ENCODE measurements at places on chromosomes 2 and 18.

DNA sequence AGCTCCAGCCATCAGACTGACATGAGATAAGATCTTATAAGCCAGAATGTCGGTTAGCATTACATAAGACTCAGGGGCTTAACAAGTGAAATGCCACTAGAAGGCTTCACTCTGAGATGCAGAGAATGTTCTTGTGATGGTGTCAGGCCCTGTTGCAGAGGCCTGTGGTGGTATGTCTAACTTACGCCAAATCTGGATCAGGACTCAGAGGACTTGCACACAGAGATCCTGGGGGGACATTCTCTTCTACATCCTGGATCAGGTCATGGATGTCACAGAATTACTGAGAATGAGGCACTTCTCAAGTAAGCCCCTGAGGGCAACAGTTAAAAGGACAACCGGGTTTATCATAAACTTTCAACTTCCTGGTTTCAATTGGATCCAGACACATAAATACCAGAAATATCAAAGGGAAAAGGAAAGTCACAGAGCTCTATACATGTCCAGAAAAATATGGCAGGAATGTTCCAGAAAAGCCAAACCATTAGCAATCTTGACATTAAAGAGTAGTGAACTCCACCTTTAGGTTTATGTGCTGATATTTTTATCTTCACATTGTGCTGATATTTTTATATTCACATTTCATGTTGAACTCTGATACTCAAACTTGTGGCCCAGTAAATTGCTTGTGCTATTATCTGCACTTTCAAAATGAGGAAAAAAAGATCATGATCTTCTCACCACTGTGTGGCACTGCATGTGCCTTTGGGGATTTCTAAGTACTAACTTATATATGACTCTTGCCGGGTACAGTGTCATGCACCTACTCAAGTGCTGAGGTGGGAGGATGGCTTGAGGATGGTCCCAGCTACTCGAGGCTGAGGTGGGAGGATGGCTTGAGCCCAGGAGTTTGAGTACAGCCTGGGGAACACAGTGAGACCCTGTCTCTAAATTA is 137.5 kb upstream of the RNF152 start:
- no peak for DNase-seq

GRCh38 chr2:63643486-63643885 is 54.7 kb downstream of the MDH1 start:
- DNase-seq: no peak

DNA sequence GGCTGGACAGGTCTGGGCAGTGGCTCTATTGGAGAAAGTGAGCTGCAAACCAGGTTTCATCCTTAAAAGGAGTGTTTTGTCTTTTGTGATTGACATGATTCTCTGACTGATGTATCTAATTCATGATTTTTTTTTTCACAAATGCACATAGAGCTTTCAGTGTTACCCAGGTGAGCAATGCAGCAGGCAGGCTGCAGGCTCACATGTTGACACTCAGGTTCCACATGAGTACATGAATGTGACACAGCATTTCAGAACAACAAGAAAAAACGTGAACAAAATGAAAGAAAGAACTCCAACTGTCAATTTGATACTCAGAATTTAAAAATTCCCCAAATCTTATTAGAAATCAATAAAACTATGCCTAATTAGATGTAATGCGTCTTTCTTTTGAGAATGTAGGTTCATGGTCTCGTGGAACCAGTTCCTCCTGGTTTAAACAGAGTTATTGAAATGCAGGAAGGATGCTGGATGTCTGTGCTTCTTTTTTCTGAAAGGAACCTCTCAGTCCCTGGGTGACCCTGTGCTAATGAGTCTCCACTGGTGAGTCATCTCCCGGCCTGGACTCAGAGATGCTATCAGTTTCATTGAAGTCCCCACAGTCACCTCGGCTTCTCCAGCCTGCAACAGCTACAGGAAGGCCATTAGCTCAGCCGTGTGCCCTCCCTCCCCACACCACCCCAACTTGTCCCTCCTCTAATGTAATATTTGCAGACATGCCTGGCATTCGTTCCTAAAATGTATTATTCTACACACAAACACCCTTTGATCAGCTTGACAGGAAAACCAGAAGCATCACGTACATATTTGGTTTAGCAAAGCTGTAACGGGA is 430.4 kb downstream of the LPIN1 start:
- no peak for DNase-seq

- no peak for DNase-seq
Observed at GRCh38 chr2:234250926-234251325, 200.4 kb downstream of the SPP2 start.

- no peak for DNase-seq
Observed at GRCh38 chr2:132252191-132252893, 90.6 kb upstream of the ANKRD30BL start.

GRCh38 chr2:109511168-109511567 is 102.6 kb downstream of the SEPTIN10 start:
- no peak for DNase-seq

- DNase-seq: no peak
Observed at GRCh38 chr2:205409411-205409810, 272.9 kb upstream of the NRP2 start.

DNA sequence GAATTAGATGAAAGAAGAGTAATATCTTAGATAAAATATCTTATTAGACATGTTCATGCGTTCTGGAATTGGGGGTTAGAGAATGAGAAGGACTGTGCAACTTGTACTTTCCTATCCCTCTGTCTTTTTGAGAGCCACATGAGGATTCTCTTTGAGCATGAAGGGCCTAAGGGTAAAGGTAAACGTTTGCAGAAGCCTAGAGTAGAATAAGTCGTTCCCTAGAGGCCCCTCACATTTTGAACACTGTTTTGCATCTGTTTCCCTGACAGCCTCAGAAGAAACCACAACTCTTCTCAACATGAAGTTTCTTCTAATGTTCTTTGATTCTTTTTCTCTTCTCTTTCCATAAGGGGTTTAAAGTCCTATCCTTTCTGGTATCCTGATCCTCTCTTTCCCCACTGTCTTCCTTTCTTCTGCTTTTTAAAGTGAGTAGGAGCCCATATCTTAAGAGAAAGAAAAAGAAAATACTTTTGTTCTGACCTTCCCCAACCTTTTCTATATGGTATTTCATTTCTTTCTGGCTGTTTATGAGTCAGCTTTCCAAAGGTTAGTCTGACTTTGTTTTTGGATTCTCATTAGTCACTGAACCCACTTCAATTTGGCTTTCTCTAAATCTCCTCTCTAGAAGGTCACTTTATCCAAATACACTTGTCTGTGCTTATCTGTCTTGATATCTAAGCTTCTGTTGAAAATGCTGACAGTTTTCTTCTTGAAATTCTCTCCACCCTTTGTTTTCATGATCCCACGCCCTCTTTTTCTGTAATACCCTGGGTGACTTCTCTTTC is 34.8 kb downstream of the PPP1R1C start:
- DNase-seq: no peak

DNA sequence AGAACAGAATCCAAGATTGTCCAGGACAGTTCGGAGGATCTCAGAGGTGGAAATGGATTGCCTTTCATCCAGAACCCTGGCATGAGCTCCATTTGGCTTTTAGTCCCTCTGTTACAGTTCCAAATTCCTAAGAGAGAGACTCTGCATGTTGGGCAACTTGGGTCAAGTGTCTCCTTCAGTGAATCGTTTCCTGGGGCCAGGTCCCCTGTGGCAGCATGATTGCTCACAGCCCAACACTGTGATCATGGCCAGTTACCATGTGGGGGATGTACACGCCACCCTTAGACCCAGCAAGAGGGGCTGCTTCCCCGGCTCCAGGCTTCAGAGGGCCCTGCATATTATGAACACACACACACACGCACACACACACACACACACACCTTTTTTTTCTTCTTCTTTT is 118.6 kb upstream of the GLI2 start:
- DNase-seq: no peak

GRCh38 chr2:138602166-138602460 is 100.5 kb downstream of the SPOPL start:
- no peak for DNase-seq

DNA sequence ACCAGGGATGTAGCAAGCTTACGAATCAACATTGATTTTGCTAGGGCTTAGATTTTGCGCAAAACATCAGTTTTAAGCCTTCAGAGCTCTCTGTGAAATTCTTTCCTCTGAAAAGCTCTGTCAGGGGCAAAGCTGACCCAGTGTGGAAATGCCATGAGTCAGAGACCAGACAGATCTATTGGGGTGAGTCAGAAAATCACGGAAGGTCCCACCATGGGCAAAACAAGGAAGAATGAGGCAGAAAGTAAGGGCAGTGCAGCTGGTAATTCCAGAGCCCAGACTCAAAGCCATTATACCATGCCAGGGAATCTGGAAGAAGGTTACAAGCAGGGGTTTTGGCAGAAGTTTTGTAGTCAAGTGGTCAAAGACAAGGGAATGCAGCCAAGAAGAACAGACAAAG is 256.6 kb upstream of the CTAGE1 start:
- DNase-seq: no peak

GRCh38 chr2:240403396-240404104 is 31.9 kb upstream of the GPC1 start:
- DNase-seq: no peak

GRCh38 chr18:56807901-56808300 is 156.7 kb downstream of the WDR7 start:
- DNase-seq: no peak

DNA sequence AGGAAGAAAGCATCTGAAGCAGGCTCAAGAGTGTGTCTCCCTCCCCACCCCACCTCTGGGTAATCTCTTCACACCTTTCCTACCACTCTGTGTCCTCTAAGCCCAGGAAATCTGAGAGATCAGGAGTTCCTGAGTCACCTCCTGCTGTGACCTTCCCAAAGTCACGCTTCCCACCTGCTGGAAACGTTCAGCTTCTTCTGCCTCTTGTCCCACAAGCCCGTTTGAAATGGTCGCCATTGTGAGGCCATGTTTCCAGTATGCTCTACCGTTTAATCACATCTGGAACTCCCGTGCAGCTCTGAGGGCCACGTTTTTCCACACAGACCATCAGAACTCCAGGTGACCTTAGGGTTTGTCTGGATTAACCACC is 25.9 kb downstream of the GREB1 start:
- no peak for DNase-seq

- DNase-seq: no peak
Observed at GRCh38 chr2:171524018-171524401, 1.7 kb downstream of the CYBRD1 start.

DNA sequence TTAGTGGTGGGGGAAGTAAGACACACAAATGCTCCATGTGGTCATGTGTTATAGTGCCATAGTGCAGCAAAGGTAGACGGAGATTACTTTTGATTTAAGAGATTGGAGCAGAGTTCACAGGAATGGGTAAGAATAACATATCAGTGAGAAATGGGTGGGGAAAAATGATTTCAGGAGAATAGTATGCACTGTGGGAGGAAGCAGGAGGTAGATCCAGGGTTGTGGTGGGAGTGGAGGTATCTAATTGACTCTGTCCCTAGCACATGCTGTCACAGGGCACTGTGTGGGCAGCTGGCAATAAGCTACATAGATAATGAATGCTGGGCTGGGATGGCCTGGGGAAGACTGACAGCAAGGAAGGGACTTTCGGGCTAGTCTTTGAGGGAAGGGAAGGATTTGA is 65.3 kb downstream of the STAT1 start:
- no peak for DNase-seq

DNA sequence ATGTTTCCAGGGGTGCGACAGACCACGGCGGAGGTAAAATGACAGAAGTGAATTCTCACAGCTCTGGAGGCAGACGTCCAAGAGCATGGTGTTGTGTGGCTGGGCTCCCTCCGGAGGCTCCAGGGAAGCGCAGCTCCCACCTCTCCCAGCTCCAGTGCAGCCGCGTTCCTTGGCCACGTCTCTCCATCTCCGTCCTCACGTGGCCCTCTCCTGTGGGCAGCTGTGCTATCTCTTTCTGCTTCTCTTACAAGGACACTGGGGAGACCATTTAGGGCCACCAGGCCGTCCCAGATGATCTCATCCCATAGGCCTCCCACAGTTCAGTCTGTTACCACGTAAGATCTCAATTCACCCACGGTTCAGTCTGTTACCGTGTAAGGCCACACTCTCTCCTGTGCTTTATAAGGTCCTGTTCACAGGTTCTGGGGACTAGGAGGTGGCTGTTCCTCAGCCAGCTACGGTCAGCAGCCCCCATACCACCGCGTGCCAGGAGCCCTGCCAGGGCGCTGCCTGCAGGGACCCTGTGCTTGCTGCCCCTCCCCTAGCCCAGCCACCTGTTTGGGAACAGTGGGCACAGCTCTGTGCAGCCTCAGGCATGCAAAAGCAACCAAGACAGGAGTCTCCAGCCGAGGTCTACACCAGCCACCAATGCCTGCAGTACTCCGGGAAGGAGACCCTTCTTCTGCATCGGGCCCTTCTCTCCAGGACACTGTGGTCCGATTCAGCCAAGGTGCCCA is 2.9 kb upstream of the MAB21L4 start:
- no peak for DNase-seq

GRCh38 chr2:231816327-231817026 is 30.2 kb downstream of the COPS7B start:
- no peak for DNase-seq

GRCh38 chr2:206739271-206739670 is 21.1 kb upstream of the DYTN start:
- DNase-seq: no peak

GRCh38 chr2:101113441-101114267 is 37.5 kb downstream of the TBC1D8 start:
- no peak for DNase-seq

DNA sequence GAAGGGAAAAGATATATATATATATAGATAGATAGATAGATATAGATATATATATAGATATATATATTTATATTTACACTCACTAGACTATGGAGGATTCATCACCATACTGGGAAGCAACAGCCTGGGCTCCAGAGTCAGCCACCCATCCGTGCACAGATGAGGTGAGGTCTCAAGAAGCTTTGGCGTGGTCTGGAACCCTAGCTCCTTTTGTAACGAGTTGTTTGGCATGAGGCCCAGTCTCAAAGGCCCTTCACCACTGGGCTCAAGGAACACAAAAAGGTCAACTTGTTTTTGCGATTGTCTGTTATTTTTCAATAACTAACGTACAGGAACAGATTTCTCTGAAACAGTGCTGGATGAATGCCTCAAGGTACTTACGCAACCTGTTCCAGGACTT is 448.7 kb downstream of the CMPK2 start:
- DNase-seq: no peak

DNA sequence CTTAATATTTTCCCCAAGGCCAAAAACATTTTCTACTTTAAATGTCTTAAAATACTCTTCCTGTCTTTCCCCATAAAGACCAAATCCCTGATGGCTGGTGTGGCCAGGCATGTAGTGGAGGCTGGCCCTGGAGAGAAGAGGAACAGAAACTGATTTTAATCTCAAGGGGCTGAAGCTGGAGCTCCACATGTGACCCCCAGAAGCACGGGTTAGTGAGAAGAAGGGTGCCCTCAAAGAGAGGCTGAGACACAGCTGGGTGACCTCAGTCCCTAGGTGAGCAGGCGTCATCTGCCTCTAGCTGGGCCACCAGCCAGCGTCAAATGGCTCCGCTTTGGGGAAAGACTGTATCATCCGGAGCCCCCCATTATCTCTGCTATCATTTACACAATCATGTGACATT is 19.3 kb upstream of the TMEM18 start:
- no peak for DNase-seq

DNA sequence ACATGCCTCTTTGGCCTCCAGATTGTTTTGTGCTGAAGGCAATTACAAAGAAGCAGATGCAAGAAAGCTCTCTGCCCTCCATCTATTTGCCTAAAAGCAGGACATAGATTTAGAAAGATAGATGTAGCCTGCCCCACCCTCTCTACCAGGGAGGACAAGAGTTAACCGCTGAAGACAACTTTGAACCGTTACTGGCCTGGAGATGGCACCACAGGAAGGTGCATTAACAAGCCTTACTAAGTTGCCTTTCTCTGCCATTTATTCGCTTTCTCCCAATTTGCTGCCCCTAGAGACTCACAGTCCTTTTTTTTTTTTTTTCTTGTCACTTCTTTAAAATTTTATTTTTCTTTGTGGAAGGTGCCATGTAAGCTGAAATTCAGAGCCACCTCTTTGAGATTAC is 28.8 kb upstream of the RMDN2 start:
- DNase-seq: no peak

GRCh38 chr2:23595021-23595420 is 210.0 kb downstream of the KLHL29 start:
- no peak for DNase-seq

Data from T-helper 1 cell (primary cell).